ENCODE measurements at places on chromosomes 16 and 17.
A peak's percentile ranks its signal among the peaks of the same experiment; 100 is the strongest.

- DNase-seq, result no peak
Measured at GRCh38 chr17:27360507-27360906, 66.6 kb downstream of the WSB1 start.

DNA sequence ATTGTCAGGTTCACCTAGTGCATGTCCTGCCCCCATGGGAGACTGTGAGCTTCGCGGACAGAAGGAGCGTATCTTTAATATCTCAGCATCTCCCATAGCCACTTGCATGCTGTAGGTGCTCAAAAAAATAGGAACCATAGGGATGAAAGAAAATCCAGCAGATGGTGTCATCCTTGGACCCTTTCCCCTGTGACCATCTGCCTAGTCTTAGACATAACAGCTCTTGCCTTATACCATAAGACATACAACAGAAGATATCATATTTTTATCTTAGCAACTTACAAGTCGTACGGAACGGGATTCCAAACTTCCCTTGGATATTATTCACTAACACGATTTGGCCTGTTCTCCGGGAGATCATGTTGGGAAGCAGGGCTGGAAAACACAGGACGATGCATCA, 14.5 kb downstream of the DHRS7C start:
- DNase-seq, result no peak

DNA sequence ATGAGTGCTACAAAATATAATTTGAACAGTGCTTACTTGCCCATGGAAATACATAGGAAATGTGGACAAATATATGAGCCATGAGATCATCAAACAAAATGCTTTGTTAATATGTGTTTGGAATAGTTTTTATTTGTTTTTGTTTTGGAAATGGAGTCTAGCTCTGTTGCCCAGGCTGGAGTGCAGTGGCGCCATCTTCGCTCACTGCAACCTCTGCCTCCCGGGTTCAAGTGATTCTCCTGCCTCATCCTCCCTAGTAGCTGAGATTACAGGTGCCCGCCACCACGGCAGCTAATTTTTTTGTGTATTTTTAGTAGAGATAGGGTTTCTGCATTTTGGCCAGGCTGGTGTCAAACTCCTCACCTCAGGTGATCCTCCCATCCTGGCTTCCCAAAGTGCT, 2.8 kb downstream of the CNEP1R1 start:
- no peak for DNase-seq

DNA sequence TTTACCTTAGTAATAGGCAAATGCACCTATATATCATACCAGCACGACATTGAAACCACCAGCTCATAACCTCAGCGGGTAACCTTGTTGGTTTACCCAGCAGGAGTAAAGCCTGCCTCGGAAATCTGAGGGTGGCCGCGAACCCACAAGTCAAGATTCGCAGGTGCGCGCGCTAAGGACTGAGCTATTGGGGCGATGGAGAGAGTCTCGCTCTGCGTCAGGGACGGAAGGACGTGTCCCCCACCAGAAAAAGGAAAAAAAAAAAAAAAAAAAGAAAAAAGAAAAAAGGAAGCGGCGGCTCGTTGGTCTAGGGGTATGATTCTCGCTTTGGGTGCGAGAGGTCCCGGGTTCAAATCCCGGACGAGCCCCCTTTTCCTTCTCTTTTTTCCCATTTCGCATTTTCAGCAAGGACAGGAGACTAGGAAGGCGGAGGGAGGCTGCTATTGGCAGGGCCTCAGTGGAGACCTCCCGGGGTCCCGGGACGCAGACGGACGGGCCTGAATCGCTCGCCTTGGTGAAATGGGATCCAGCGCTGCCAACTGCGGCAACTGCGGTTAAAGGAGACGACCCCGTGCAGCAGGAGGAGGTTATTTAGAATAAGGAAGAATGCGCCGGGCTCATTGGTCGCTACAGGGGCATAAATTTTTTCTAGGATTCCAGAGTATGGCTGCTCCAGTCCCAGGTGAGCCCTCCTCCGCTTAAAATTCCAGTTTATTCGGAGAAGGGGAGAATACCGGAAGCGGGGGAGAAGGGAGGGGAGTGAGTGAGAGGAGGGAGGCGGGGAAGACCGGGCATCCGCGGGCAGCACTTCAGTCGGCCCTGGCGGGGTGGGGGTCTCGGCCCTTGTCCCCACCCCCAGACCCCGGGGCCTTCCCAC, at the start of gene OR1F1:
TSS of gene OR1F1 (plus strand) at position 407 of the 877 bp plus-strand sequence.
- DNase-seq, result peak; percentile 53

DNA sequence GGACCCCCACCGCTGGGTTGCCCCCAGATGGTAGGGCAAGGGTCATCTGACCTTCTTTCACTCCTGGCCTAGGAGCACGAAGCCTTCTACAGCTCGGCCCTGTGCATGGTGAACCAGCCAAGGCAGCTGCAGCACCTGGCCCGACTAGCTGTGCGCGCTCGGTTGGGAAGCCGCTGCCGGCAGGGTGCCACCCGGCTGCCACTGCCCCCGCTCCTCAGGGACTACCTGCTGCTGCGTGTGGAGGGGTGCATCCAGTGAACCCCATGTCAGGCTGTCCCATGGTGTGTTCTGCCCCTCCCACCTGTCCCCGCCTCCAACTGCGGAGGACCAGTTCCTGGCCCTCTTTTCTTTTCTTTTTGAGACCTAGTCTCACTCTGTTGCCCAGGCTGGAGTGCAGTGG, 7.6 kb downstream of the ASB16 start:
- no peak for DNase-seq

DNA sequence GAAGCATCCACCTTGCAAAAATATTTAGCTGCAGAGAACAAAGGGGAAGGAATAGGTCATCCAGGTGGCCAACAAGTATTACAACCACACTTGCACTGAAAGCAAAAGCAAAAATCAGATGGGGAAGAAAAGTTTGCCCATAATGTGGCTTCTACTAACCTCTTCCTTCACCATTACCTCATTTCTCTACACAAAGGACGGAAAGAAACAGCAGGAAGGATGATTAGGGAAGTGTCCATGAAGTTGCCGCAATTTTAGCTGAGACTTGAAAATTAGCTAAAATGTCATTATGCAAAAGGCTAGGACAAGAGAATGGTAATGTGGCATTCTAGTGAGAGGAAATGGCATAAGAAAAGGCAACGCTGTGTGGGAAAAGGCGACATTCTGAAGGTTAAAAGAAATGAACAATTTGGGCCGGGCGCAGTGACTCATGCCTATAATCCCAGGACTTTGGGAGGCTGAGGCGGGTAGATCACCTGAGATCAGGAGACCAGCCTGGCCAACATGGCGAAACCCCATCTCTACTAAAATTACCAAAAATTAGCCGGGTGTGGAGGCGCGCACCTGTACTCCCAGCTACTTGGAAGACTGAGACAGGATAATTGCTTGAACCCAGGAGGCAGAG, 13.7 kb downstream of the KANSL1 start:
- DNase-seq, result no peak
